ENCODE measurements at places on chromosomes 3 and 15. TPM values are rescaled to one million over a fixed set of nuclear protein-coding genes. Genes with fewer than 3 reads are reported as not detected.

GRCh38 chr3:98739266-98739665, 23.9 kb upstream of the ST3GAL6 start:
- no peak for DNase-seq

GRCh38 chr15:77455696-77456321, 35.1 kb downstream of the HMG20A start:
- DNase-seq, result no peak

TMEM108 gene
- 4.0 TPM for total RNA-seq

TGM4 gene
- not detected for total RNA-seq

STIMATE gene
- total RNA-seq, result 21.4 TPM

DNA sequence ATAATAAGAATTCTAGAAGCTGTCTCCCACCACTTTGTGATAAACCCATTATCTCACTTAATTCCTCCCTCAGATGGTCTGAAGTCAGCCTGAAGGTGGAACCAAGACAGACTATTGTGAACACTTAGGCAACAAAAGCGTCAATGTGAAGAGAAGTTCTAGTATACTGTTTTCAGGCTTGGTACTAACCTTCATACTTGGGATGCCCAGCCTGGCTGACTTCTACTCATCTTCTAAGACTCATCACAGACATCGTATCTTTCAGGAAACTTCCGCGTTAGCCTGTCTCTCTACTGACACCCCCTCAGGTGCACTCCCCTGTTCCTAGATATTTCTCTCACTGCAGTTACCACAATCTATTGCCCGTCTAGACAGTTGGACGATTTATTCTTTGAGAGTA, 201.2 kb downstream of the SATB1 start:
- DNase-seq, result no peak

DNA sequence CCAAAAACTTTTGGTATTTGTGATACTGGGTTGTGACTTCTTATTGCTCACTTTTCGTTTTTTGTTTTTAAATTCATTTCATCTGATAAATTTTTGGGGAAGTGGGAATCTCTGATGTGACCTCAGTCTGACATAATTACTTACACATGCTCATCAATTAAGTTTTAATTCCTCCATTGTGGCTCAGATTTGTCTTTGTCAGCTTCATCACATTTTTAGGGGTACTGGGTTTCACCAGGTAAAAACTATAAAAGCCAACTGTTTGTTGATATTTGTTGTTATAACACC, 425.3 kb upstream of the TGFBR2 start:
- no peak for DNase-seq

DNA sequence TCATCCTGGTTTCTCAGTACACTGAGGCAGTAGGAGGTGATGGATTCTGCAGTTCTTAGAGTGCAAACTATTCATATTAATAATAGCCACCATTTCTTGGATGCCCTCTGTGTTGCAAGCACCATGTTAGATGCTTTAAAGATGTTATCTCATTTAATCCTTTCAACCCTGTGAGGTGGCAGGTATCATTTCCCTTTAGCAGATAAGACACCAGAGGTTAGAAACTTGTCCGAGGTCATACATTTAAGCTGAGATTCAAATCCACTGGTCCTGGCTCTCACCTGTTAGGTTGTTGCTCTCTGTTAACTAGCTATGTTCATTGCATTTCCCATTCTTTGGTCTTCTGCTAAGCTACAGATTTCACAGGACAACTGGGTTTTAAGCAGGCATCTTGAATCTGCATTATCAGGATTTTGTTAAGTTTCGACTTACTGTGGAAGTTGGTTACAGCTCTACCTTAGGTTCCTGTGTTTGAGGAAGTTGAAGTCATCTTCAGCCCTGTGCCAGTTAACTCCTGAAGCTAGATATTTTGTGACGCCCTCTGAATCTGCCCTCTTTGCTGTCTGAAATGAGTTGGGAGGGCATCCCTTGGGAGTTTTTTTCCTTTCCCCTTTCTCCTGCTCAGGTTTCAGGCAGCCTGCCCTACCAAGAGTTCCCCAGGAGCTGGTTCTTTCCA, 6.4 kb downstream of the PDE8A start:
- no peak for DNase-seq

POC1A gene
- total RNA-seq, result 6.2 TPM

- no peak for DNase-seq
Observed at GRCh38 chr15:59918994-59919951, 84.8 kb upstream of the FOXB1 start.

DNA sequence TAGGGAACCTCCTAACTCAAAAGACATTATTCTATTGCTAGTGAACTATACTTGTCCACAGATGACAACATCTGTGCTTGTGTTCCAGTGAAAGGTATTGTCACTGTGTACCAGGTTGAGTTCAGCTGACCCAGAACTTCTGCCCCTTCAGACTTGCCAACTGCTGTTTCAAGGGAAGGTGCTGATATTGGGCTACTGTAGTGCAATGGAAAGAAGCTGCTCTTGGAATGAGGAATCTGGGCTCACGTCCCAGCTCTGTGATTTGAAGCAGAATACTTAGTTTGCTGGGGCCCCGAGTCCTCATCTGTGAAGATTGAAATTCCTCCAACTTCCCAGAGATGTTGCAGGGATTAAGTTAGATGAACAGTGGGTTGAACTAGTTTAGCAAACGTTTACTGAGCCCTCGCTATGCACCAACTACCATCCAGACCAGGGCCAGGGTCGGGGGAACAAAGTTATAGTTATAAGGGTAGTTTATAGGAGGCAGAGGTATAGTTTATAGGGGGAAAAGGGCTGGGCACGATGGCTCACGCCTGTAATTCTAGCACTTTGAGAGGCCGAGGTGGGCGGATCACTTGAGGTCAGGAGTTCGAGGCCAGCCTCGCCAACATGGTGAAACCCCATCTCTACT, 15.9 kb upstream of the UMPS start:
- DNase-seq, result no peak

NR2E3 gene
- 0.34 TPM for total RNA-seq

DNA sequence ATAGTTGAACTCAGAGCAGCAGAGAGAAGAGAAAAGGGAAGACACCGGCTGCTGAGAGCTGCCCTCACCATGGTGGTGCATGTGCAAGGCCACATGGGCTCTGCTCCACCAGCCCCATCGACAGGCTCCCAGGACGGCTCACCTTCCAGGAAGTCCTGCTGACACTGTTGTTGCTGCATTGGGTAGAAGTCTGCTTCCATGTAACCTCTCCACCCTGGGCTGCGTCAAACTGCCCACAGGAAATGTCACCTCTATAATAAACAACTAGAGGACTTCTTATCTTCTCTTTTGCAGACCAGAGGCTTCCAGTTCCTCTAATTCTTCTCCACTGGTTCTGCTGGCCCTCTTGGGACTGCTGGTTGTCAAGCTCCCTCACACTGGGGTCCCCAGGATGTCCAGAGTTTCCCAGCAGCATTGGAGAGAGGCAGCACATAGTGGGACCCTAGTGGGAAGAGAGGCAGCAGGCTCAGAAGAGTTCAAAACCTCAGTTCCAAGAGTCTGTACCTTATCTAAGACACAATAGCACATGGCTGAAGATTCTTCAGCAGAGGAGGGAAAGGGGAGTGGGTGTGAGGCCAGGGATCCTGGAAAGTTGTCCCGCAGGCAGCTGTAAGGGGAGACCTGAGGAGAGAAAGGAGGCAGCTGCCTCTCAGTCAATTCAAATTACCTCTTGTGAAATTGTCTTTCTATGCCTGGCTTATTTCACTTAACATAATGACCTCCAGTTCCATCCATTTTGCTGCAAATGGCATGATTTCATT, 5.8 kb upstream of the CCR3 start:
- no peak for DNase-seq

DNA sequence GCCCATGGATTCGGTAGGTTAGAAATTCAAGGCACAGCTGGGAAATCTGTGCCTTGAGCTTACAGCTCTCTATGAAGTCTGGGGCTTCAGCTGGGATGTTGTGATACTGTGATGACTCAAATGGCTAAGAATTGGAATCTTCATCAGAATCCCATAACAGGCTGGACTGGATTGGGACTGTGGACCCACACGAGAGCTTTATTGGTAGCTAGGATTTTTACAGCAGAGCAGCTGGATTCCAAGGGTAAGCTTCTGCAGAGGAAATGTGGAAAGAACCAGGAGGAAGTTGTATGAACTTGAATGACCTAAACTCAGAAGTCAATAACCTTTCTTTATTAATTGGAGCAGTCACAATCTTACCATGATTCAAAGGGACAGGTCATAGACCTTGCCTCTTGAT, 1187.1 kb downstream of the ROBO1 start:
- DNase-seq, result no peak

- DNase-seq, result no peak
Observed at GRCh38 chr3:72682936-72683452, 165.3 kb downstream of the SHQ1 start.

- DNase-seq, result no peak
Observed at GRCh38 chr3:111669926-111670630, 74.9 kb upstream of the ZBED2 start.

- DNase-seq, result no peak
Observed at GRCh38 chr3:160482796-160483195, 33.2 kb upstream of the TRIM59 start.

DNA sequence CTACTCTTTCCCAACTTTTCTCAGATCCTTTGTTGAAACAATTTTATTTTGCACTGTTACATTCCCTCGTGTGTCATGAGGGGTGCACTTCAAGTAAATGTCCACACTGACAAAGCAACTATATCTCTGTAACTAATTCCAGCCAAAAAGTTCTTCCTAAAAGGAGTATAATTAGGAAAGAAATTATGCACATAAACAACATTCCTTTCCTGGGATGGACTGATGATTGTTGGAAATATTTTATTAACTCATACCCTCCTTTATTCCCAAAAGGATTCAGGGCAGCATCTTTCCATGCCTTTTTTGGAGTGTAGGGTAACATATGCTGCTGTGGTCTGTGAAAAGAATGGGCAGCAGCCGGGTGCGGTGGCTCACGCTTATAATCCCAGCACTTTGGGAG, 426.1 kb upstream of the THBS1 start:
- no peak for DNase-seq

- DNase-seq, result no peak
Observed at GRCh38 chr15:39807791-39808190, 25.1 kb upstream of the FSIP1 start.

DNA sequence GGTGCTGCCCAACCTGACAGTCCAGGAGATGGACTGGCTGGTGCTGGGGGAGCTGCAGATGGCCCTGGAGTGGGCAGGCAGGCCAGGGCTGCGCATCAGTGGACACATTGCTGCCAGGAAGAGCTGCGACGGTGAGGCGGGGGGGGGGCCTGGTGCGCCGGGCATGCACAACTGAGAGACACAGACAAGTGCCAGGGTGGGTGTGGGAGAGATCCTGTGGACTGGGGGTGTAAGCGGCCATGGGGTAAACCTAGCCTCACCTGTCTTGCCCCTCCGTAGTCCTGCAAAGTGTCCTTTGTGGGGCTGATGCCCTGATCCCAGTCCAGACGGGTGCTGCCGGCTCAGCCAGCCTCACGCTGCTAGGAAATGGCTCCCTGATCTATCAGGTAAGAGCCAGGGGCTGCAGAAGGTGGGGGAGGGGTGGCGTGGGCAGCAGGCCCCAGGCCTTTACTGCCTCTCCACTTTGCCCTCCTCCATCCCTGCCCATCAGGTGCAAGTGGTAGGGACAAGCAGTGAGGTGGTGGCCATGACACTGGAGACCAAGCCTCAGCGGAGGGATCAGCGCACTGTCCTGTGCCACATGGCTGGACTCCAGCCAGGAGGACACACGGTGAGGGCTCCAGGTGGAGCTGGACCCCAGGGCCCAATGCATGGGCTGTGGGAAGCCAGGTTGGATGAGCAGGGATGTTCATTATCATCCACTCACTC, 3.3 kb downstream of the CHRD start:
- no peak for DNase-seq

GRCh38 chr15:71215126-71215894, 100.0 kb downstream of the THSD4 start:
- DNase-seq, result peak; percentile 11

DNA sequence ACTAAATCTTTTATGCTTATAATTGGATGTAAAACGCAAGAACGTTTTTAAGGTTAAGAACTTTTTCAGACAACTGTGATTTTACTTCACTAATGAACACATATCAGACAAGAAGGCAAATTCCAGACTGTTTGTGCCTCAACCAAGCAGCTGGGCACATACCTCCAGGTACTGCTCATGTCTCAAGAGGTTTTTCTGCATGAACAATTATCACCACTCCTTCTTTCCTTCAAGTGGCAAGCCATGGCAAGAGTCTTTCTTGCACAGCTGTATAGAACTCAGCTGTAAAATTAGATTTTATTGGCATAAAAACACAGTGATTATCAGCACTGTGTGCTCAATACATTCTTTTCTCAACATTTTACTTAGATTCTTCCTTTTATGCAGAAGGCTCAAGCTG, 64.3 kb downstream of the FNDC3B start:
- DNase-seq, result no peak

All from adrenal gland (tissue), 19 donors.